Stimulated activated CD8-positive, alpha-beta memory T cell treated with anti-CD3 and anti-CD28 coated beads, Interleukin-4, amount 100 ng/mL, for 1 hour (primary cell): ENCODE measurements at places on chromosomes 3 and 15.

GRCh38 chr3:31671451-31671850 is 138.7 kb downstream of the STT3B start:
- DNase-seq = no peak

GRCh38 chr15:69219690-69220089 is 59.3 kb downstream of the GLCE start:
- no peak for DNase-seq

- no peak for DNase-seq
Observed at GRCh38 chr15:51617886-51618285, 4.7 kb downstream of the DMXL2 start.

DNA sequence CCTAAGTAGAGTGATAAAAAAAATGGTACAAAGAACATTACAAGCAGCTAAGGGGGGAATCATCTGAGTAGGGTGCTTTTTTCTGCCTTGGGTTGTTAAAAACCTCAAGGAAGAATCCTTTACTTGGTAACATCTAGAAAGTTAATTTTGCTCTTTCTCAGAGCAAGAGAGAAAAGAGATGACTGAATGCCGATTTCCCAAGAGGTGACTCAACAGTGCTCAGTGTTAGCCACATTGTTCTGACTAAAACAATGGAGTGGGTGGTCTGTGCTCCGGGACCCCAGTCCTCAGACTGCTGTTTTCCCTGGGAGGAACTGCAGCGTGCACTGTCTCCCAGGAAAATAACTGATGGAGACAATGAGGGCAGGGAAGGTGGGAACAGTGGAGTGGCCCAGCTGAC is 41.1 kb upstream of the RASGRP1 start:
- DNase-seq = no peak

DNA sequence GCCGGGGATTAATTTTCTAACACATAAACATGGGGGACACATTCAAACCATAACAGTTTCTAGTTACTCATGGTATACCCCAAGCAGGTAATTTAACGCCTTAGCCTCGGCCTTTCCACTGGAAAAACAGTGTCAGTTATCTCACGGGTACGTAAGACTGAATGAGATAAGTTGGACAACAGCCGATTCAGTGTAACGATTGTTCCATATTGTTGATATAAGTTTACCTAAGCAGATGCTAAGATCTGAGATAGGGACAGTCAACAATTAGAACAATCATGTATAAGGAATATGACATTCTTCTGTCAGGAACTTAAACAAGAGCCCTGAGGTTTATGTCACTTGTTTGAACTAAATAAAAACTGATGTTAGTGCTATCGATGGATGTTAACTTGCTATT is 130.8 kb downstream of the GHSR start:
- no peak for DNase-seq

DNA sequence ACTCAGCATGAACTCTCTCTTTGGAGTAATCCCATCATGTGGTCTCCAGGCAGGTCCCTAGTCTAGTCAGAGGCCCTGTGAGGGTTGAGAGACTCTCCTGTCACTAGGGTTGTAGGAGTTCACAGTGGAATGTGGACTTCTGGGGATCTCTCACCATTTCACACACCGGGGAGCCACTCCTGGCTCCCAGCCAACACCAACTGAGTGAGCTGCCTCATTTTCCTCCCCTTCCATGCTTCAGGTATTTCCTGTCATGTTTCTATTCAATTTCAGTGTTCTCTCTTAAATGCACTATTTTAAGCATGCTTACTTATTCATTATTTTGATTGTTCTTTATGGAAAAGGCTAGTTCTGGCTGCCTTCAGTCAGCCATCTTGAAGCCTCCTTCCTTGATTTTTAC is 467.5 kb upstream of the ARL6 start:
- DNase-seq = no peak

DNA sequence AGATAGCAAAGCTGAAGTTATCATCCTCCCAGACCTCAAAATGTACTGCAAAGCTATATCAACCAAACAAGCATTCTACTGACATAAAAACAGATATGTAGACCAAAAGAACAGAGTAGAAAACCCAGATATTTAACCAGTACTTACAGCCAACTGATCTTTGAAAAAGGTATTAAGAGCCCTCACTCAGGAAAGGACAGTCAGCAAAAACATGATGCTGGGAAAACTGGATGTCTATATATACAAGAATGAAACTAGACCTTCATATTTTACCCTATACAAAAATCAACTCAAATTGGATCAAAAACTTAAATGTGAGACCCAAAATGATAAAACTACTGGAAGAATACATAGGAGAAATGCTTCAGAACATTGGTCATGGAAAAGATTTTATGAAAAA is 87.5 kb upstream of the MME start:
- DNase-seq = no peak

GRCh38 chr15:34070003-34070402 is 31.0 kb upstream of the AVEN start:
- no peak for DNase-seq

- DNase-seq = no peak
Observed at GRCh38 chr15:82105451-82106215, 59.8 kb upstream of the MEX3B start.

- no peak for DNase-seq
Observed at GRCh38 chr3:71857956-71858355, 73.0 kb upstream of the PROK2 start.

DNA sequence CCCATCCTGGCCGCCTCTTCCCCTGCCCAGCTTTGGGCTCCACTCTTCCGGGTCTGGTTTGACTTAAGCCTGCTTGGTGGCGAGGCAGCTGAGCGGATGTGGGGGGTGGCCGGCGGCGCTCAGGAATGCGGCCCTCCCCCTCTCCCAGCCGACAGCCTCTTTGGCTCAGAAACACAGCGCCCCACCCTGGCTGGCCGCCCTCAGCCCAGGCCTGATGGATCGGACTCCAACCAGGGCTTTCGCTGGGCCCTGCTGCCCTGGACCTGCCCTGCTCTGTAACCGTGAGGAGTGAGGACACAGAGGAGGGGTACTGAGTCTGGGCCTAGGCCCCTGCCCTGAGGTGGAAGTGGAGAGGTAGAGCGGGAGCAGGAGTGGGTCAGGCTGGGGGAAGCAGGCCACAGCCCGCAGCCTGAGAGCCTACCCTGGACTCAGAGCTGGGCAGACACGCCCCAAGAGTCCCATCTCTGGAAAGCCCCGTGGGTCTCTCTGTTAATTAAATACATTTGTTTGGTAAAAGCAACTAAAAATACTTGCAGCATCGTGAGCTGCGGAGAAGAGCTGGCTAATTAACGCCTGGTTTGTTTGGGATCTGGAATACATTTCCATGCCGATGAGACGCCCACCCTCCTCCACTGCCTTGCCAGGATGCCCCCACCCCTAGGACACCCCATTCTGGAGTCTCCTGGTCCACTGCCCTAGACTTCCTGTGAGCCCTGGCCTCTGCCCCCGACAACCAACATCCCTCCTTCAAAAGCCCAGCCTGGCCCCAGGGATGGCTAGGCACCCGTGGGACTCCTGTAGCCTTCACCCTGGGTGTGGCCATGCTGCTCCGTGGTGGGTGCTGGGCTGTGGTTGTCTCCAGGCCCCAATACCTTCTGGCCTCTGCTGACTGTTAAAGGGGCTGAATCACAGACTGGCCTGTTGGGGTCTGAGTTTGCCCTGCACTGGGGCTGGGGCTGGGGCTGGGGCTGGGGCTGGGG is 19.6 kb downstream of the PLXNA1 start:
- DNase-seq = no peak

DNA sequence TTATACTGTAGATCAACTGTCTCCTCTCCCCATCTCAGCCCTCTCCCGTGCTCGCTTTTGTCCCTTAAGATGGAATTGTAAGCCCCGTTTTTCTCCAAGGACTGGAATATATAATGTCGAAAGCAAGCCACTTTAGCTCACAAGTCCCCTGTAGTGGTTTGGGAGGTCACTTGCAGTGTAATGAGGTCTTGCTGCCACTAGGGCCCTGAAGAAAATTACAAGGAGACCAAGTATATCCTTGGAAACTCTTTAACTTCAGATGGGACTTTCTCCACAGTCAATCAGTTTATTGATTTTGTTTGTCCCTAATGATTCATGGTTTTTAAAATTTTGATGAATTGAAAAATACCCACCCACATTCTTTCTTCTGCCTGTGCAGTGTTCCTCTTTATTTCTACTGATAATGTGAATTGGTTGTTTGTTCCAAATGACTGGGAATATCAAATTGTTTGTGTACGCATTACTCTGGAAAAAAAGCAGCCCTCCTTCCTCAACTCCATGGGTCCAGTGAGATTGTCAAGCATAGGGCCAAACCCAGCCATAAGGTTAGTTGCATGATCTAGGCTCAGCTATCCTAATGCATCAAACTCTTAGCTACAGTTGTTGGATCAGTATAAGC is 294.8 kb downstream of the MCTP2 start:
- no peak for DNase-seq

GRCh38 chr15:58666957-58667356 is 82.5 kb downstream of the ADAM10 start:
- DNase-seq = no peak

DNA sequence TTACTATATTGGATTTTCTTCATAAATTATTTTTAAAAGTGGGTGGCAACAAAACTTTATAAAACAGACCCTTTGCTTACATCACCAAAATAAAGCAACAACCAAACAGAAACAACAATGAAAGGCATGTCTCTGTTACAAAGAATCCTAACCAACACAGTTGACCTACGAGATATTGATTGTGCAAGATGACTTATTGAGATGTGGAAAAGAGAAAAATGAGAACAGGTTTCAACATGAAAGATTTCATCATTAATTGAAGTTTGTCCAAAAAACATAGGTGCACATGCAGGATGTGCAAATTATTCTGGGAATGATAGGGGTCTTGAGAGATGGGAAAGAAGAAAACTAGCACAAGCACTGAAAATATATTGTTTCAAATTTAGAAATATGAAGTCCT is 9.0 kb downstream of the GMNC start:
- no peak for DNase-seq

DNA sequence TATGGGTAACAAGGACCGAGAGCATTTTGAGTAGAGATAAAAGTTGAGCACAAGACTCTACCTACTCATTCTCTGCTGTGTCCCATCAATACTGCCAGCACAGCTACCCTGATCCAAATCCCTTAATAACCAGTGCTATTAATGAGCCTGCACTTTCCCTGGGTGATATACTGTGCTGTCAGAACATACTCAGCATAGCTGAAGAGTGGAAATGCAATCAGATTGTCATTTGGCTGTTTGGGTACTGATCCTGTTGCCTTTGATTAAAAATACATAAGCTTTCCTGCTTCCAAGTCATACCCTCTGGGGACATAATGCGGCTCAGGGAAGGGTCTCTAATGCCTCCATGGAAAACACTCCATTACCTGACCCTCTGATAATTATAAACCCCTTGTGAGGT is 917.5 kb downstream of the SQOR start:
- no peak for DNase-seq

DNA sequence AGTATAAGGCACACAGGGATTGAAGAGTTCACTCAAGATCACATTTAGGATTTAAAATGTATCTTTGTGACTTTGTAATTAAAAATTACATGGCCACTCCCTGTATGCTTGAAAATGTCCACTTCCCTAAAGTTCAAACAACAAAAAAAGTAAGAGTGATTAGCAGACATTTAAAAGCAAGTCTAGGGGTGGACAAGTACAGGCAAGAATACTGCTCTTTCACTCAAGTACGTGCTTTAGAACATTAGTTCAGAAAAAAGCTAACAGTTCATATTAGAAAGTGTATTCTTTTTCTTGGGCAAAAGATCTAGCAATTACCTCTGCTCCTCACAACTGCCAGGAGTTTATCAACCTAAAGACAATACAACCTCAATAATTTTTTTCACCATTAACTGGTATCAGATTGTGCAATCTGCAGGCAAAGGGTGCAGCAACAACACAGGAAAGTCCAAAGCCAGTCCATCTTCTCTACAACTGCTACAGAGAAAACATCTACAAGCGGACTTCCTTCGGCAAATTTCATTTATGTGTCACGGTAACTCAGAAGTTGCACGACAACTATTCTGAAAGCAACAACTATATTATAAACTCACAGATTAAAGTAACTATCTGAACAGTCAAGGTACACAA is 18.1 kb downstream of the CHSY1 start:
- DNase-seq = no peak

DNA sequence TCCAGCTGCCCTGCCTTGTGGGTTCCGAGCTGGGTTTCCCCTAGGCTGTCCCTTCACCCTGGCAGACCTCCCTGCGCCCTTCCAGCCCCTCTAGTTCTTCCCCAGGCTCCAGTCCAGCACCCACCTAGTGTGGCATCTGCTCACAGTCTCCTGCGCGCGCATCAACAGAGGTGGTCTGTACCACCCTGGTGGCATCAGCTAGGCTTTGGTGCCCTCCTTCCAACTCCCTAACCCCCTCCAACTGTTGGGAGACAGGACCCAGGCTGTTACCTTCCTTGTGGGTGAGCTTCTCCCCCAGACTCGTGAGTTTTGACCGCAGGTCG is 8.0 kb downstream of the CALML4 start:
- no peak for DNase-seq

GRCh38 chr3:107994181-107994580 is 96.7 kb downstream of the CD47 start:
- no peak for DNase-seq

DNA sequence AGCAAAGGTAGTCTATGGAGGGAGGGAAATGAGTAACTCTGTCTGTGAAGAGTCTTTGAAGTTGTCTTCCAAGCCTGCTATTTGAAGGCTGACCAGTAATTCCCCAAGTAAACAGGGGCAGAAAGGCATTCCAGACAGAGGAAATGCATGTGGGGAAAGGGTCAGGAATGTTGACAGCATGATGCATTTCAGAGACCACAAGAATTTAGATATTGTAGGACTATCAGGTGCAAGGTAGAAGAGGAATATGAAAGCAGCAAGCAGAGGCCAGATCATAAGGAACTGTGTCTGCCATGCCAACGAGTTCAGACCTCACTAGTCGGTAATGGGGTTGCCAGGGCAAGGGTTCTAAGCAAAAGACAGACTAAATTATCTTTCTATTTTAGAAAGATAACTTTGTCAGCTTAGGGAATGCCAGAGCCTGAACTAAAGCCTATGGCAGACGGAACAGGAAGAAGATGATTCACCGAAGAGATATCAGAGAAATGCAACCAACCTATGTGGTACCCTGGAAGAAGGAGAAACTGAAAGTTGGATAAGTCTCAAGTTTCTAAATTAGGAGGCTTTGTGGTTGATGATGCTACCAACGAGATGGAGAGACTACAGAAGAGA is 327.0 kb upstream of the RORA start:
- DNase-seq = no peak

DNA sequence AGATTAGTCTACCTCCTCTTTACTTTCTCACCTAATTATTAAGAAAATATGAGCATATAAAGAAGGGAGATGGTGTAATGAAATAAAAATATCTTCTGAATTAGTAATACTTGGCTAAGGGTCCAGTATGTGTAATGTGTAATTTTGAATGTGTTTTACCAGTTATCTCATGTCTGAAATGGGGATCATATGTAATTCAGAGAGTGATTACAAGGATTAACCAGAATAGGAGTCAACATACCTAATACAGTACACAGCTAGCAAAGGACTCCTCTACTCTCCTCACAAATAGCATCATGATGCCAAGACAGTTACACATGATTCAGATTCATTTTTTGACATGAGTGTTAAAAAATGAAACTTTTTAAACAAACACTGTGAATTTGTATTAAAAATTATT is 570.4 kb downstream of the SI start:
- DNase-seq = no peak
